ENCODE measurements at places on chromosomes 2 and 18.

DNA sequence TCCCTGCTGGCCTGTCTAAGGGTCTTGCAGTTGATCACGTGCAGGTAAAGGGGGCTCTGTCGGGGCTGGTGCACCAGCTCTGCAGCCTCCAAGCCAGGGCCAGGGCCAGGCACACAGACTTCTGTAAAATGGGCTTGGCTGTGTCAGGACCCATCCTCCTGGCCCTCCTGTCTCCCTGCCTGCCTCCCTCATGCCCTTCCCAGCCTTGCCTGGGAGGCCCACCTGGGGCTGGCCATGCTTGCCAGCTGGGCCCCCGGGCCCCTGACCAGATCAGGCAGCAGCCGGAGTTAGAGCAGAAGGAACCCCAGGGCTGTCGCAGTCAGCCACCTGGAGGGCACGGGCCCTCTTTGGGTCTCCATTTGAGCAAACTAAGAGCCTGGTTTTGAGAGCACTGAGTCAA, 2.0 kb downstream of the SLC66A3 start:
- no peak for DNase-seq

DNA sequence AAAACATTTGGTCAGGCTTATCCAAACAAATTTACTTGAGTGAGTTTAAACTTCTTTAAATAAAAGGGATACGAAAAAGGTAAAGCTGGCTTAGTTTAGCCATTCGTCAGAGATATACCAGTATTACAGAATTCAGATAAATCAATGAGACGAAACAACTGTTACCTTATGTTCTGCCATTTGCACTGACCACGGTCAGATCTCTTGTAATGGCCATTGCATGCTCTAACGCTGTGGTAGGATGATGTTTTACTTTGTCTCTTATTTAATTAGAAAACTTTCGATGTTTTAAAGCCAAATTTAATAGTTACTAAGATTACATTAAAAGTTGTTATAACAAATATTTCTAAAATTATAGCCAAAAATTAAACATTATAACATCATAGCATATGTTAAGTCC, 1.5 kb downstream of the C18orf54 start:
- no peak for DNase-seq

- DNase-seq, result no peak
Measured at GRCh38 chr2:43356774-43357173, 130.4 kb upstream of the ZFP36L2 start.

DNA sequence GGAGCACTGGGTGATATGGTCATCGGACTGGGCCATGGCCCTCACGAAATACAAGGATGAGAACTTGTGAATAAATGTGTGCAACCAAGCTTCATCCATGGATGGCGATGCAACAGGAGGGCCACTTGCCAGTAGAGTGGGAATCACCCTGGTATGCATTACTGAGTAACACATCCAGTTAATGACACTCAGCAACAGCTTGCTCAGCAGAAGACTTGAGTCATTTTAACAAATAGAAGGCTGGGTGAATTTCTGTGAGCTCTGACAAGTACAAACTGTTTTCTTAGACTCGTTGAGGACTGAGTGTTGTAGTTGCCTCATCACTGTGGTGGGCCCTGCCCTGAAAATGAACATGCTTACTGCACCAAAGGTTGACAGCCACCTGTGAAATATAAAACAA, 221.6 kb downstream of the NCKAP5 start:
- no peak for DNase-seq

DNA sequence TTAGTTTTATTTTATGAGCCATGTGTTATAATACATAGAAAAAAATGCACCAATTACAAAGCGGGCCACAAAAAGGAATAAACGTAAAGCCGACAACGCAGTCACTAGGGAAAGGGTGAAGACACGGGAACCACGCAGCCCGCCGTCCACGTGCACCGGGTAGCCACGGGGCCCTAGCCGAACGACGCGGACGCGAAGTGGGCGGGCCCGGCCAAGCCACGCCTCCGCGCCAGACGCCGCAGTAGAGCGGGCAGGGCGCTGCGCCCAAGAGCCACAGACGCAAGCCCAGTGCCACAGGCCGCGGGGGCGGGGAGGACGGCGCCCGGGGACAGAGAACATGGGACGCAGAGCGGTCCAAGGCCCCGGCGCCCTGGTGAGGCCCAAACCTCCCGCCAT, at the start of gene DUSP28:
Gene DUSP28, plus strand, starts transcription at position 274 of the 396 bp plus-strand sequence. CDS start 328 bp downstream, outside the sequence.
- DNase-seq, result peak; percentile 87

GRCh38 chr2:215772003-215772402, 241.3 kb downstream of the MREG start:
- no peak for DNase-seq

DNA sequence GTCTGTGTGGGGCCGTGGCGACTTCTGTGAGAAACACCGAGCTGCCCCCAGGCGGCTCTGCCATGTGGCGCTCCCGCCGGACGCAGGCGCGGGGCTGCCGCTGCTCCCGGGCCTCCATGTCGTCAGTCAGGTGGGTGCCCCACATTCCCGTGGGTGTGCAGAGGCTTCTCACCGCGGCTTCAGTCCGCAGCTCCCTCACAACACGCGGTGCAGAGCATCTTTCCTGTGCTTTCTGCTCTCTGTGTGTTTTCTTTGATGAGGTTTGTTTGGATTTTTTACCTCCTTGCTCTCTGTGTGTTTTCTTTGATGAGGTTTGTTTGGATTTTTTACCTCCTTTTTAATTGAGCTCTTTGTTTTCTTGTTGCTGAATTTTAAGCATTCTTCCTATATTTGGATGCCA, 13.0 kb downstream of the AQP12A start:
- DNase-seq, result peak; percentile 15

All from stimulated activated CD8-positive, alpha-beta memory T cell treated with anti-CD3 and anti-CD28 coated beads, Interleukin-12 subunit alpha, Interleukin-12 subunit beta, amount 100 ng/mL, for 4 hours (primary cell).